Myocyte (in vitro differentiated cells): ENCODE measurements at places on chromosomes 2 and 18.

DNA sequence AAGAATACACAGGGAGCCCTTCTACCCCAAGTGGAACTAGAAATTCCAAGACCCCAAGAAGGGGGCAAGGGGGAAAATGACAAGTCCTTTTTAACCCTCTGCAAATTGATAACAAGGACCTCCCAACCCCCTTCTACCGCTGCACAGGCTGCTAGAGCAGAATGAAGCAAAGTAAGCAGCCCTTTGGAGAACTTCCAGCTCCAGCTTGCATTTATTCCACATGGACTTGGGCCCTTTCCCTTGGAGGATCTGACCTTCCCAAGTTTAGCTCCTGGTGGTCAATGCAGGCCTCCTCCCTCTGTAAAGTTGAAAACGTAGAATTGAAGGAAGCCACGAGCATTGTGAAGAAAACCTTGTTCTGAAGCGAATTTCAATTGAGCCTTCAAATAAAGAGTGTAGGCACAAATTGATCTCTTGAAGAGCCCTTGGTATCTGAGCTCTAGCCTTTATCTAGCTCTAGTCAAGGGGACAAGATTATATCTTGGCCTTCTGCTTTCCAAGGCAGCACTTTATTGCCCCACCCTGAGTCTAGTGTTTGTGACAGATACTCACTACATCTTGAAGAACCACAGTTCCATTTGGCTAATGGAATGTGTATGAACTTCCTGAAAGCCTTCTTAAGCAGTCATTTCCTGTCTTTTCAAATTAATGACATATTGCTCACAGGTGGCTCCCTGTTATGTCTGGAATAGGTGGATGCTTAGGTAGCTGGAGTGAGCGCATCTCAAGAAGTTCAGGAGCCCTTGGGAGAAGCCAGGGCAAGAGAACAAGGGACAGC lies 37.2 kb downstream of the SLC14A2 start:
- no peak for DNase-seq

DNA sequence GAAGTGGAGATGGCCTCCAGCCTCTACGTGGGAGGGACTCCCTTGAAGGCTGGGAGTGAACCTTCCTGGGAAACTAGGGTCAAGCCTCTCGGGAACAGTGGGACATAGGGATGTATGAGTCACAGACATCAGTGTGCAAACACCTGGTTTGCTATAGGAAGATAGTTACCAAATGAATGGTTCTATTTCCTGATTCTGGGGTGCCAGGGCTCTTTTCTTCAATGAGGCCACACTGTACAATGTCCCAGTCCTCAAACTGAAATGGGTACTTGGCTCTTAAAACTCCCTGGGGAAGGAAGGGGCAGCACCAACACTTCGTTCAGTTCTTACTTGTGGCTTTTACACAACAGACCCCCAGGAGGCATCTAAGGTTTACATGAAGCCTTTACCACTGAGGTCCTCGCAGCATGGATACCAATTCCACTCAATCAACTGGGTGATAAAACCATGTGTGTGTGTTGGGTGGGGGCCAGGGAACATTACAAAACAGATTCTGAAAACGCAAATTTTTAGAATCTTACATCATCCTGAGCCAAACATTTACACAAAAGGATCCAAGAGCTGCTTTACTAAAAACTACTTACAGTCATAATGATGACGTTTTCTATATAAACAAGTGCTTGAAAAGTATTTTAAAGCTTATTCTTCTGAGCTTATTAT lies 10.4 kb downstream of the ERFE start:
- DNase-seq: peak; percentile 45

DNA sequence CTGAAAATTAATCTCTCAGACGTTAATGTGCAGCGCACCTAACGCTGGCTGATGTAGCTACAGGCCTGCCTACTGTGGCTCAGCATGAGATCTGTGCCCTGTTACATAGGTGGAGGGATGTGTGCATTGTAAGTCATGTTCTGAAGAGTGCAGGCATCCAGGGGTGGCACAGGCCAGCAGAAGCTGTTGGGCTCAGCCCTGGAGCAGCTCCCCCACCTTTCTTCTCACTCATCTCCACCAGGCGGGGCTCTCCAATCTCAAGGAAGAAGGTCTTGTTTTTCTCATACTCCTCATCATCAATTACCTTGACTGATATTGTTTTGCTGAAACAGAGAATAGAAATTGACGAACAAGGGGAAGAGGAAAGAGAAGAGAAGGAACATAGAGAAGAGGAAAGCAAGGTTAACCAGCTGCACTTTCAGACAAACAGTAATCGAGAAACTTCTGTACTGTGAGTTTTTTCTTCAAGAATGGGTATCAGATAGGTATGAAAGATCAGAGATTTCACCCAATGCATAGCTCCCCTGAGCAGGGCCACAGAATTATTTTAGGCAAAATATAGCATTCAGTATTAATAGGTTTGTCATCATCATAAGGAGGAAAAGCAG lies 273.6 kb downstream of the SLC8A1 start:
- no peak for DNase-seq

GRCh38 chr2:237639052-237639835 lies 11.9 kb downstream of the LRRFIP1 start:
- peak; percentile 48 for DNase-seq

GRCh38 chr2:237198164-237198855 lies 112.6 kb downstream of the COPS8 start:
- DNase-seq: no peak

GRCh38 chr18:2179498-2180183 lies 391.7 kb downstream of the METTL4 start:
- no peak for DNase-seq

GRCh38 chr18:23209031-23209430 lies 73.7 kb downstream of the CABLES1 start:
- no peak for DNase-seq

GRCh38 chr18:59902131-59902992 lies 2.6 kb downstream of the PMAIP1 start:
- DNase-seq: peak; percentile 34

DNA sequence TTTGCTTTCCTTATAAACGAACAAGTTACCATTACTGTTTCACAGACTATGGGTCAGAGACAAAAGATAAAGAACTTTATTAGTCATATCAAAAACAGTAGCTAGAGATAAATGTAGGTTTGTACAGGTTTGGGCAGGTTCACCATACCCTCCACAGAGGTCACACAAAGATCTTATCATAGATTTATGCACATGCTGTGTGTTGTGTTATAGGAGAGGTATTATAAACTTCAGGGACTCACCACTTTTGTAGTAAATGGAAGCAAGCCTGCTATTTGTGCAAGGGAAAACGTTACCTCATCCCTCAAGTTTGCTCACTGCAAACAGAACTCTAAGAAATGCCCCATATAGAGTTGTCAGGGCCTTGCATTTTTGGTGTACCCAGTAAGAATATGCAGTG lies 584.5 kb upstream of the LRRTM1 start:
- DNase-seq: no peak

GRCh38 chr2:171318463-171318934 lies 115.3 kb downstream of the METTL8 start:
- no peak for DNase-seq

GRCh38 chr18:5455674-5456073 lies 88.1 kb downstream of the EPB41L3 start:
- no peak for DNase-seq
